ENCODE measurements at places on chromosomes 5 and 9. TPM values are rescaled to one million over a fixed set of nuclear protein-coding genes. Genes with fewer than 3 reads are reported as not detected.

SV2C gene
- under 0.01 TPM for total RNA-seq

IL13 gene
- not detected for total RNA-seq

DYNC2I2 gene
- 28.4 TPM for total RNA-seq

ITK gene
- total RNA-seq, result not detected

FOXD4L4 gene
- total RNA-seq, result 0.34 TPM

DMRT1 gene
- not detected for total RNA-seq

OTP gene
- total RNA-seq, result not detected

SLC25A2 gene
- total RNA-seq, result not detected

OR1J2 gene
- total RNA-seq, result not detected

ZNF782 gene
- total RNA-seq, result 4.4 TPM

SETD9 gene
- 13.7 TPM for total RNA-seq

RAB3C gene
- total RNA-seq, result not detected

OLFML2A gene
- total RNA-seq, result 128 TPM

NUTM2F gene
- total RNA-seq, result not detected

SH3RF2 gene
- 32.2 TPM for total RNA-seq

FCN2 gene
- total RNA-seq, result not detected

MRPL22 gene
- 18.8 TPM for total RNA-seq

LRRC19 gene
- not detected for total RNA-seq

FOXI1 gene
- not detected for total RNA-seq

ERMP1 gene
- 201 TPM for total RNA-seq

CDK5RAP2 gene
- total RNA-seq, result 49.8 TPM

SGCD gene
- total RNA-seq, result not detected

ABHD17B gene
- 29.6 TPM for total RNA-seq

F2RL2 gene
- total RNA-seq, result not detected

GPR151 gene
- total RNA-seq, result not detected

TRIP13 gene
- total RNA-seq, result 1.0 TPM

PROP1 gene
- total RNA-seq, result not detected

UBE2QL1 gene
- total RNA-seq, result not detected

HSPA5 gene
- 488 TPM for total RNA-seq

AGXT2 gene
- not detected for total RNA-seq

CACNA1B gene
- total RNA-seq, result not detected

ABO gene
- not detected for total RNA-seq

RNF44 gene
- total RNA-seq, result 18.5 TPM

SLC46A2 gene
- total RNA-seq, result not detected

HAVCR2 gene
- total RNA-seq, result 1.0 TPM

MSX2 gene
- total RNA-seq, result 0.21 TPM
